Adrenal gland (tissue), 19 donors: ENCODE measurements at places on chromosomes 4 and X. TPM values are rescaled to one million over a fixed set of nuclear protein-coding genes. Genes with fewer than 3 reads are reported as not detected.

DNA sequence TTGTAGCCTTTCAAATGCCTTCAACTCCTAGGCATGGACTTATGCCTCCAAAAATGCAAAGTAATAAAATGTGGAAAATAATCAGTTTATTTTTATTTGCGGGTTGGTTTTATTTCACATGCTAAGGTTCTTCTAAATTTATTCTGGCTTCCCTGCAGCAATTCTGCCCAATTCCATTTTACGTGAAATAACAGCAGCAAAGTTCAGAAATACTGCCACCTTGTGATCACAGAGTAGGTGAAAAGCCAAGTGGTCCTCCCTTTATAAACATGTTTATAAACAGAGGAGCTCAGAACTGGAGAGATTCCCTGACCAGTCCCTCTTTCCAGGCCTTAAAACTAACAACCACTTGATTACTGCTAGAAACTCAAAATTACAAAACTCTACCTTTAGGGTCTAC lies 14.7 kb upstream of the DCHS2 start:
- no peak overlapping the region for H3K4me3 ChIP-seq
- DNase-seq = no peak
- no peak overlapping the region for H3K27ac ChIP-seq
- no peaks in the 10 kb centered on the region for H3K27me3 ChIP-seq
- no peaks in the 10 kb centered on the region for H3K36me3 ChIP-seq
- H3K4me1 ChIP-seq = no peaks in the 10 kb centered on the region

FGFBP2 gene
- 0.50 TPM for total RNA-seq

DNA sequence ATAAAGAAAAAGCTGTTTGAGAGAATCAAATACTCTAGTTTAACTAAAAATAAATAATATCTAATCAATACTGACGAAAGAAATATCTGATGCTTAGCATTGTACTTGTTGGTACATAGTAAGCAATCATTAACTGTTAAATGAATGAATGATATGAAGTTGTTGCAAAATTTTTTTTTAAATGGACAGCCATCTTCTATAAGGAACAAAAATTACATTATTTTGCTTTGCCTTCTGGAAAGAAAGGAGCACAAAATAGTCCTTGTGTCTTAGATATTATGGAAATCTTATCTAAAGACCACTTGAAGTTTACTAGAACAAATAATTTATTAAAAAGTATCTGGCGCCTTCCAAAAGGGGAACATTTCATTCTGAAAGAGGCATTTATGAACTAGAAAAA lies 4.5 kb downstream of the NFKB1 start:
- peaks cover 61% of the 10 kb centered on the region for H3K4me1 ChIP-seq
- no peak for DNase-seq
- H3K27ac ChIP-seq = no peak overlapping the region
- H3K36me3 ChIP-seq = no peaks in the 10 kb centered on the region

- H3K27me3 ChIP-seq = peaks cover 9% of the 10 kb centered on the region
- DNase-seq = no peak
- H3K27ac ChIP-seq = no peak overlapping the region
- H3K4me1 ChIP-seq = no peaks in the 10 kb centered on the region
- no peak overlapping the region for H3K4me3 ChIP-seq
Observed at GRCh38 chrX:11540532-11541377, 125.0 kb downstream of the ARHGAP6 start.

ABCG2 gene
- 12.5 TPM for total RNA-seq
